ENCODE measurements at places on chromosomes 7 and 10.

DNA sequence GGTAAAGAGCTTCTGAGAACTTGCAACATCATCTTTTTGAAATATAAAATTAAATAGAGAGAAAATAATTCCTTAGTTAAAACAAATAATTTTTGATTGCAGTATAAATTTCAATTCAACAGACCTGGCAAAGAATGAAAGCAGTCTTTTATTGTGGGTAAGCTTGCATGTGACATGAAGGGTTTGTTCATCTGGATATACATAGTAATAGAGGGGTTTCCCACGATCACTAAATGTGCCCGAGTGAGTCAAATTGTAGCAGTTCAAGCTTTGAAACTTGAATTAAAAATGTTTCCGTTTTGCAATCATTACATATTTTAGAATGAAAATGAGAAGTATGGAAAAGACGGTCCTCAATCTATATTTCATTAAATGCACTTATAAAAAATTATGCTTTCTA is 658.4 kb upstream of the MBL2 start:
- DNase-seq, result no peak

DNA sequence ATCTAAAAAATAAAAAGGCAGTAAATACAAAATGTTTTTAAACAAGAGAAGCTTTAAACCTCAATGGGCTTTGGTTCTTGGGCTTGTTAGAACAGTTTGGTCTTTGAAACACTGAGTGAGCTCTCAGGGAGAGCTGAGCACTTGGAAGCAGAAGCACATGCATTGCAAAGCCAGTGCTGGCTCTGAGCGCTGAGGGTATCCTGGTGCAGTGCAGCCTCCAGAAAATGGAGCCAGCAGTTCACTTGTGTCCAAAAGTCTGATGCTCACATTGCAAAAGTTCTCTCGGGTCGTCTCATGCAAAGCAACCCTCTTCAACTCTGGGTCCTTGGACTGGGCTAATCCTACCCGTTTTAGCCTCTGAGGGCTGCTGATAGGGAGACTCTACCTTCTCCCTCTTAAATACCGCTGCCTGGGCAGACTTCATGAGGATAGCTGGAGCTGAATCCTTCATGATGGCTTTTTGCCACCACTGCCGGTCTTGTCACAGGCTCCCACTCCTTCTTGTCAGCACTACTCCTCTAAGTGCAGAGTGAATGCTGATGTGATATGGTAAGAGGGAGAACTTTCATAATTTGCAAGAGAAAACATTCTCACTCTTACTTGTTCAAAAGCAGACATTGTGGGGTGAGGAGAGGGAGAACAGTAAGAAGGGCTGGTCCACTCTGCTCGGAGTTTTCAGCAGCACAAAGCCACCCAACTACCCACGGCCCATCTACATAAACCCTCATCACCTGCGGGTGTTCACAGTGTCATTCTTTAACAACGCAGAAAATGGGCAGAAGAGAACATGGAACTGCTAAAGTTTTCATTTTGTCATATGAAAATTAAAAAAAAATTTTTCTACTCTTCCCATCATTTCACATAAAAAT is 42.2 kb upstream of the BMPER start:
- no peak for DNase-seq

DNA sequence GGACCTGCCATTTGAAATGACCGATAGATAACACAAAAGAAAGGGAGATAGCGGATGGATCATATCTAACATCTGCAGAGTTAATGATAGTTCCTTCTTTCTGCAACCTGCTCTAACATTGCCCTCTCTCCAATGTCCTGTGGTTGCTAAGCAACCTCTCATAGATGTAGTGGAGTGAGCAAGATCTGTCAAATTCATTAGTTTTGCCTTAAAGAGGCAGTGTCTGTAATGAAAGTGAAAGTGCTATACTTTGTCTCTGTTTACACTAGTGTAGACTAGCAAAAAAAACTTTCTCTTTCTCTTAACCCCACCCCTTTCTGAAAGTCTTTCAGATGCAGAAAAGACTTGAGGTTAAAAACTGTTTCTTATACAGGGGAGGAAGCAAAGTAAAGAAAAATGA is 1196.9 kb downstream of the SORCS3 start:
- DNase-seq, result peak; percentile 50

GRCh38 chr10:46227936-46228562 is 58.7 kb upstream of the ANTXRL start:
- peak; percentile 13 for DNase-seq

DNA sequence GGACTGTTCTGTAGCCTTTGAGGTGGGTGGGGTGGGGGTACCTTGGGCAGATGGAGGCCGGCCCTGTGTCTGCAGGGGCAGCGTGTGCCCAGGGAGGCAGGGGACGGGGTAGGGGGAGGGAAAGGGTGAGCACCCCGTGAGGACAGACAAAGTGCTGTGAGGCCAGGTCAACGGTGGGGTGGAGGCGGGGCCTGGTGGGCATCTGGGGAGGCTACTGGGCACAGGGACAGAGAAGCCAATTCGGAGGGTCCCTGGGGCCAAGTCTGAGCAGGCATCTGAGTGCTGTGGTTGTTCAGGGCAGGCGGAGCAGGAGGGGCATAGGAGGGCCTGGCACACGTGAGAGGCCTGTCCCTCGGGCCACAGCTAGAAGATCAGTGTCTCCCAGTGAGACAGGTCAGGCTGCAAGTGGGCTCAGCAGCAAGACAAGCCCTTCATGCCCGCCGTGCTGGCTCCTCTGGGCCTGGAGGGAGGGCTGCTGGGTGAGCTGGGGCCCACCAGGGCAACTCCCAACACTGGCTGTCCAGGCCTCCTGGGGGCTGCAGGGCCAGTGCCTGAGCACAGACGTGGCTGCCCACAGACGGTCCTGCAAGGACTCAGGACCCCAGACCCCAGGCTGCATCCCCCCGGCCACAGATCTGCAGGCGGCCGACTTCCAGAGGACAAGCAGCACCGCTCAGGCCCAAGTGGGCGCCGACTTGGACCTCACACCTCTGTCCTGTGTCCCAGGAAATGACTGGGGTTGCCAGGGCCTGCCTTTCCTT is 26.4 kb upstream of the KNDC1 start:
- no peak for DNase-seq

DNA sequence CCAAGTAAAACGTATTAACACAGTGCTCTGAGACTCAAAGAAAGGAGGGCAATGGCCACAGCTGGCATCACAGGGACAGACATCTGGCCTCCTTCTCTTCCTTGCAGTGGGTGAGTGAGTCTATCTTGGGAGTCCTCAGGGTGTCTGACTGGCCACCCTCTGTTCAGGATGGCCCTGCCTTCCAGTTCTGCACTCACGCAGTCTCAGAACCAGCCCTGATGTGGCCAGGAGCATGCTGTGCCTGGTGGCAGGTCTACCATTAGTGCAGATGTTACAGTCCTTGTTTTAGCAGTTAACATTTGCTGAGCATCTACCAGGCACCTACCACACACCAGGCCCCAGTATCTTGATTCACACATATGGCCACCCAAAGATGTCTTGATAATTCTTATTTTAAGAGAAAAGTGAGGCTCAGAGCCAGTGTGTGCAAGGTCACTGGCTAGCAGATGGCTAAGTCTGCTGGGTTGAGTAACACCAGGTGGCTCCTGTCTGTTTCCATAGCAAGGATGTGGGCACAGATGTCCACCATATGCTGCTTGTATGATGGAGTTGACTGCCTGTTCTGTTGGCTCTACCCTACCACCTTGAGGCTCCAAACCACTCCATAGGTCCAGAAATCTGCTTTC is 23.2 kb upstream of the ARHGAP22 start:
- DNase-seq, result no peak

- no peak for DNase-seq
These were observed 80.6 kb downstream of the NRCAM start for GRCh38 chr7:108375668-108376067.

DNA sequence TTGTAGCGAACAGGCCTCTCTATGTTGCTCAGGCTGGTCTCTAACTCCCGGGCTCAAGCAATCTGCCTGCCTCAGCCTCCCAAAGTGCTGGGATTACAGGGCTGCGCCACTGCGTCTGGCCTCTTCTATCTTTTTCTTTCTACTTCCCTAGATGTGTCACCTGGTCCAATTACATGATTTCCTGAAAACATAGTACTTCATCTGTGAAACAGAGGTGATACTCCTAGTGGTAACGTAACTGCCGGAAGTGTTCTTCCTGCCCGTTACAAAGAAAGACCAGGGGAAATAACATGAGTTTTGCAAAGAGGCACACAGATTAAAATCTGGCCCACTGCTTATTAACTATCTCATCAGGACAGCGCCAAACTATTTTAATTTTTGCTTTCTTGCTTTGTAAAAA is 18.4 kb upstream of the HGF start:
- DNase-seq, result no peak
